ENCODE measurements at places on chromosomes 3 and 15. TPM values are rescaled to one million over a fixed set of nuclear protein-coding genes. Genes with fewer than 3 reads are reported as not detected.

- no peak overlapping the region for H3K27ac ChIP-seq
- DNase-seq = no peak
- H3K4me1 ChIP-seq = no peaks in the 10 kb centered on the region
- no peaks in the 10 kb centered on the region for H3K36me3 ChIP-seq
- no peaks in the 10 kb centered on the region for H3K27me3 ChIP-seq
- no peak overlapping the region for H3K4me3 ChIP-seq
These were observed 153.1 kb downstream of the VGLL3 start for GRCh38 chr3:86837871-86838270.

Gene ARF4
- 40.2 TPM for total RNA-seq

DNA sequence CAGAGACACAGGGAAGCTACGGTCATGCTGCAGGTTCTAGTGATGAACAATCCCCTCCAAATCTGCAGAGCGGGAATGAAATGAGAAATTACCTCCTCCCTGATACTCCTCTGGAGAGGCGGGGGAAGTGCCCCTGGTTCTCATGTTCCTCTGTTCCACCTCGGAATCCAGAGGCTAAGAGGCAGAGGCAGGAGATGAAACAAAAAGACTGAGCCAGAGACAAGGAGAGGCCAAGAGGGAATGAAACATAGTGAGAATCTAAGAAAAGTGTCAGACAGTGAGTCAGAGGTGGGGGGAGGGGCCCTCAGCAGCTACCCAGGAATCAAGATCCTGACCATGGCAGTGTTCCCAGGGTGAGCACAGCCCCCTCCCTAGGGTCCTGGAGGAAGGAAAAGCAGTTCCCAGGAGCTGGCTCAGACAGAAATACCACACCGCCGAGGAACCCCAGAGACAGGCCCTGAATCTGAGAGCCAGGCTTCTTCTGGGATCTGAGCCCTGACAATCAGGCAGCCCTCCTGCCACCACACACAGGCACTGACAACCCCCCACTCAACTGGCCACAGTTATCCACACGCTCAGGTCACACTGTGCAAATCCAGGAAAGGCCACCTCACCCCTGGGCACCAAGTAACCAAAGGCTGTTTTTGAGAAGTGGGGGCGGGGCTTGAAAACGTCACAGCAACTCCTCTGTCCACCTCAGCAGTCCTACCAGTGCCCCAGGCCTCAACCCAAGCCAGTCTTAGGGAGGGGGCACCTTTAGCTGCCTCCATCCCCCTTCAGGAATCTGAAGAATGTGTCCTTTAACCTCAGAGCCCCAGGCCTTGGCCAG lies 2.4 kb downstream of the CSRNP1 start:
- H3K27me3 ChIP-seq = no peaks in the 10 kb centered on the region
- H3K27ac ChIP-seq = peak overlapping the region; percentile 90
- peak; percentile 47 for DNase-seq
- H3K4me1 ChIP-seq = peaks cover 70% of the 10 kb centered on the region

- H3K36me3 ChIP-seq = no peaks in the 10 kb centered on the region
- DNase-seq = no peak
- no peak overlapping the region for H3K27ac ChIP-seq
- no peak overlapping the region for H3K4me3 ChIP-seq
- no peaks in the 10 kb centered on the region for H3K4me1 ChIP-seq
These were observed 333.4 kb upstream of the THRB start for GRCh38 chr3:24828011-24828410.

Measured in Karpas-422 (cell line).